ENCODE measurements at places on chromosomes 12 and 14.

- DNase-seq: no peak
These were observed 48.6 kb downstream of the AACS start for GRCh38 chr12:125113789-125114188.

GRCh38 chr14:46626876-46627275 lies 24.7 kb downstream of the RPL10L start:
- no peak for DNase-seq

GRCh38 chr14:85653029-85653428 lies 123.1 kb downstream of the FLRT2 start:
- no peak for DNase-seq

GRCh38 chr12:44088647-44089046 lies 252.8 kb downstream of the TMEM117 start:
- no peak for DNase-seq

DNA sequence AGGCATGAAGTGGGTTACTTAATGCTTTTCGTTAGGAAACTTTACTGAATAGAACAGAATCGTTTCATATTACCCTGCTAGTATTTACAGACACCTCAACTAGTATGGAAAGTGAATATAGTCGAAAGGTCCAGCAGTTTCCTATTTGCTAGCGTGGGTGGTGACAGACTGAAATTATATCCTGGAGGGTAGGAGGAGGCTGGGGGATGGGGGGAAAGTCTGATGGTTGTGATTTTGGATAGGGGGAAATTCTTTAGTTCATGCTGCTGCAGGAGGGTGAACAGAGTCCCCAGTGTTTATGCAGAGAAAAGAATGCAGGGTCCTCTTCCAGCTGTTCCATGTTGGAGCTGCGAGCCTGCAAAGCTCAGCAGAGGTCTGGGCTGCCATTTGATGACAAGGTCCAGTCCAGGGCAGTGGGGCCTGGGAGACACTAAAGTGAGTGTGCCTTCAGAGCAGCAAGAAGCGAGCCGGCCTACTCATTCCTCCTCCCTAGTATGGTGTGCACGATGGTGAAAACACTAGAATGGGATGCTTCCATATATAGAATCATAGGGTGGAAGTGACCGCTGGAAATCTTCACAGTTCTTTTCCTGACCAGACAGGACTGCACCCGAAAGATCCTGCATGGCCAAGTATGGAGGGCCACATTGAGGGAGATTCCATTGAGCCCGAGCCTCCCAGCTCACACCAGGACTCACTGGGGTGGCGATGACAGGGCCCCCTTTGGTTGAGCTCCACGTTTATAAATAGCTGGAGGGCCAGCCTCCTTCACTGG lies 2.1 kb downstream of the SAMD4A start:
- DNase-seq: no peak

- no peak for DNase-seq
These were observed 8.9 kb downstream of the TGFB3 start for GRCh38 chr14:75972801-75973421.

GRCh38 chr12:53185582-53186153 lies 4.9 kb upstream of the CSAD start:
- no peak for DNase-seq

GRCh38 chr12:124046456-124046740 lies 73.4 kb downstream of the ZNF664 start:
- no peak for DNase-seq

DNA sequence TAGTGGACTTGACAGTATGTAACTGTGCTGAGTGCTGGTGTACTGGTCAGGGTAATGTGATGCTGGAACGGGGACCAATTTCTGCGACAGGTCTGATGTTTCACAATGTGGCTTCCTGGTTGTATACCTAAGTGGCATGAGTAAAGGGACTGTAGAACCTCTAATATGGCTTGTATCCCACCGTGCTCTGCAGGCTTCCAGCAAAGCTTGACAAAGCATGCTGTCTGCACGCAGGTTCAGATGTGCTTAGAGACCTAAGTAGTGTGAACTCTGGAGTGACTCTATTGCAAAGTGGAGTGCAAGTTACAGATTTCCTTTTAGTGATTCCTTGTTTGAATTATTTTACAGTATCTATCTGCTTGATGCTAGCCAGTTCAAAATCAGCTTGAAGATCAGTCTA lies 415.8 kb upstream of the NOVA1 start:
- DNase-seq: no peak

Data from prostate gland (tissue), 2 donors.